ENCODE measurements at places on chromosomes 12 and 14. TPM values are rescaled to one million over a fixed set of nuclear protein-coding genes. Genes with fewer than 3 reads are reported as not detected.

DNA sequence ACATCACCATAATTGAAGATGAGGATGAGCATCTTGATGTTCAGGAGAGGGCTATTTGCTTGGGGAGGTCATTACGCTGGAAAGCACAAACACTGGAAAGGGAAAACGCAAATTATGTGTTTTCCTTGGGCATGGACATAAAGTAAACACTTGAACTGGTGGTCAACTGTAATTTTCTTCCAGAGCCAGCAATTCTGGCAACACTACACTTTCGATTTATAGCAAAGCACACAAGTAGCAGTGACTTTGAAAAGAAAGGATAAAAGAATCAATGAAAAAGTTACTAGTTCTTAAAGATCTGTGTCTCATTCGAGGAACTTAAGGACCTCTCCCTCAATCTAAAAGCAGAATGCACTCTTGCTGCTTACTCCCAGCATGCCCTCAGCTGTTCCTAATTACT is 2.2 kb downstream of the CLEC14A start:
- no peak for DNase-seq

DNA sequence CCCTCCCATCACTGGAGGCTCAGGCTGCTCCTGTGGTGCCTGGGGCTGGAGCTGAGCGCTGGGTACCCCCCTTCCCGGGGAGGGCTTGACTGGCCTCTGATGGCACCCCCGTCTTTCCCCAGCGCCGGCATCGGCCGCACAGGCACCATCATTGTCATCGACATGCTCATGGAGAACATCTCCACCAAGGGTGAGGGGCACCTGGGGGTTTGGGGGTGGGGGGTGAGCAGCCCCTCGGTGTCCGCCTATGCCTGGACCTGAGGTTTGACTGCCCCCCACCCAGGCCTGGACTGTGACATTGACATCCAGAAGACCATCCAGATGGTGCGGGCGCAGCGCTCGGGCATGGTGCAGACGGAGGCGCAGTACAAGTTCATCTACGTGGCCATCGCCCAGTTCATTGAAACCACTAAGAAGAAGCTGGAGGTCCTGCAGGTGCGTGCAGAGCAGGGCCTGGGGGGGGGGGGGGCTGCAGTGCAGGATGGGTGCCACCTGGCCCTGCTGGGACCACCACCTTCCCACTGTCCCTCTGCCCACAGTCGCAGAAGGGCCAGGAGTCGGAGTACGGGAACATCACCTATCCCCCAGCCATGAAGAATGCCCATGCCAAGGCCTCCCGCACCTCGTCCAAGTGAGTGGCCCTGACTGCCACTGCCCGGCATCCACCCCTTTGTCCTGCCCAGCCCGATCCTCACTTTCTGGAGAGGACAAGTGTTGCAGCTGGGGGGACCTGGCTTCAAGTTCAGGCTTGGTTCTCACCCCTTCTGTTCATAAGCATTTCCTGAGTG is 8.8 kb downstream of the PTPN6 start:
- peak; percentile 25 for DNase-seq

- peak; percentile 71 for DNase-seq
These were observed 28.6 kb downstream of the TMEM30B start for GRCh38 chr14:61252369-61253063.

The TAS2R14 gene
- total RNA-seq, result 0.88 TPM

The ASPG gene
- total RNA-seq, result 92.0 TPM

The DNAJC22 gene
- 0.68 TPM for total RNA-seq

GRCh38 chr14:28515571-28515970 is 251.0 kb upstream of the FOXG1 start:
- DNase-seq, result no peak

GRCh38 chr12:694734-695503 is 31.7 kb upstream of the NINJ2 start:
- no peak for DNase-seq

- no peak for DNase-seq
These were observed 124.8 kb upstream of the WSCD2 start for GRCh38 chr12:108004319-108004718.

DNA sequence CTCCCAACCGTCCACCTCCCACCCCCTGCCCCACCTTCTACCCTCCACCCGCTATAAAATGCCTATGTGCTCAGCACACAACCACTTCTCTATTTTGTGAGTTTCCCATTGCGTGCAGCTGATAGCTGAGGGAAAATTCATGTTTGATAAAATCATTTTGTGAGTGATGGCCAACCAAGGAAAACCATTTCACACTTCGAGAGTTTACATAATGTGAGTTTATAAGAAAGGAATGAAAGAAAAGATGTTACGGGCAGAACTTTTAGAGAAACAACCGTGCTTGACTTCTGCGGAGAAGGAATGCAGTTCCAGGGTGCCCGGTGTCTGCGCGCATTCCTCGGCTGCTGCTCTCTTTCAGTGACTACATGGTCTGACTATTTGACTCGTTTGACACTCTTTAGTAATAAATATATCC is 140.9 kb downstream of the EFCAB11 start:
- no peak for DNase-seq

GRCh38 chr12:26122061-26122680 is 2.7 kb downstream of the BHLHE41 start:
- peak; percentile 52 for DNase-seq

DNA sequence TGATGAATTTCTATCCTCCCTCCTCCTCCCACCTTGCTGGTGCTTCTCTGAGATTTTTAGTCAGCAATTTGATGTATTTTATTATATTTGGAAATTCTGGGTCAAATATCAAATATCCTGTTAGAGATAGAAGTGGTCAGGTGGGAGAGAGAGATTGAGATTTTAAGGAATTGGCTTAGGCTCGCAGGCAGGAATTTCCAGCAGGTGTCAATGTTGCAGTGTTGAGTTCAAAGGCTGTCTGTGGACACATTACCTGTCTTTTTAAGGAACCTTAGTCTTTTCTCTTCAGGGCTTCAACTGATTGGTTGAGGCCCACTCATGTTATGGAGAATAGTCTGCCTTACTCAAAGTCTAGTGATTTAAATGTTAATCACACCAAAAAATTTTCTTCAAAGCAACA is 457.3 kb downstream of the FLRT2 start:
- DNase-seq, result no peak

- no peak for DNase-seq
These were observed 203.5 kb upstream of the GZMB start for GRCh38 chr14:24837280-24838046.

DNA sequence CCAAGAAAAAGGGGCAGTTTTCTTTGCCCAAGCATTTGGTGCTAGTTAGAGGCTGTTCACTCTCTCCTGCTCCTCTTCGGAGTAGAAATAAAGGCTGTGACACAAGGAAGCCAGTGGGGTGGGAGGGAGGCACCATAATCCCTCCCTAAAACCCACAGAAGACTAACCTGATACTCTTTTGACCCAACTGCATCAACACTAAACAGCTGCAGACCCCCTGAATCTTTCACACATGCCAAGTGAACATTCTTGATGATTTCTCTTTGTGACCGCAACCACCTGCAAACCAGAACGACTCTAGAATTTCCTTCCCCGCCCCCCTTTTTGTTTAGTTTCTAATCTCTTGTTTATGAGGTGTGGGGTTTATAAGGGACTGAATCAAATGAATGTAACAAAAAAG is 175.8 kb upstream of the BCL2L14 start:
- no peak for DNase-seq

DNA sequence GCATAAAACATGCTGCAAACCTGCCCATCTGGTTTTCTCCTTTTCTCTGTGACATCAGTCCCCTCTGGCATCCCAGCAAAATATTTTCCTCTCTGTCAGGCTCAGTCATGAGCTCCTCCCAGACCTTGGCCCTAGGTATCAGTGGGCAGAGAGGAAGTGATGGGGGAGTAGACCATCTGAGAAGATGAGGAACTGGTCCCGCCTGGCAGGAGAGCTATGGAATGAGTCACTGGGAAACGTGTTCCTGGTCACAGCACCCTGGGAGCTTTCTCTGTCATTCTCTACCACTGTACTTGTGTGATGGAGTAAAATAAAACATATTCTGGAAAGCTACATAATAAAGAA is 5.0 kb upstream of the SRSF9 start:
- peak; percentile 34 for DNase-seq

The DTX1 gene
- total RNA-seq, result 9.8 TPM

DNA sequence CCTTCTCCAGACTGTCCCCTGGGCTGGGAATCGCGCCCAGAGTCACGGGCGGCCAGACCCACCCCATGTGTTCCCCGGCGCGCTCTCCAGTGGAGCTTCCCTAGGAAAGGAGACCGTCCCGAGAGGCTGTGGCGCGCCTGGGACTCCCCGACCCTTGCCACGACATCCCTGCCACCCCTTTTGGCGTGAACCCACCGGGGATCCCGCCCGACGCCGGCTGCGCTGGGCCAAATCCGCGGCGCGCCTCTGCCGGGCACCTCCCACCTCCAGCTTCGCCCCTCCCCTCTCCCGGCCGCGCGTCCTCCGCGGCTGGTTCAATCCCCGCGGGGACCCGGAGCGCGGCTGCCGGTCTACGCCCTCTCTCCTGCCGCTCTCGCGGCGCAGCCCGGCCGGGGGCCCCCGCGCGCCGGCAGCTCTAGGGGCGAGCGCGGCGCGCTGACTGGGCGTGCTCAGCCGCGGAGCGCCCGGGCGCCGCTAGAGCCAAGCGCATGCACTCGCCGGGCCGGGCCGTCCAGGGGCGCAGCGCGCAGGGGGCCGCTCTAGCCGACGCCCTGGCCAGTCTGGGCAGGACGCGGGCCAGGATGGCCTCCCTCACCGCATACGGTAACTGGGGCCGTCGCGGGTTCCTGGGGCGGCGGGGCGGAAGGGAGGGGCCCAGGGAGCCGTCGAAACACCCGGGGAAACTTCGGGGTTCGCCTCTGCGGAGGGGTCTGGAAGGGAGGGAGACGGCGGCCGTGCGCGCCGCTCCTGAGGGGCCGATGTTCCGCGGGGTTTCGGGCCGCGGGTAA is 77.4 kb upstream of the ANO4 start:
- peak; percentile 22 for DNase-seq
